ENCODE measurements at places on chromosomes 12 and 14.
A peak's percentile ranks its signal among the peaks of the same experiment; 100 is the strongest.

DNA sequence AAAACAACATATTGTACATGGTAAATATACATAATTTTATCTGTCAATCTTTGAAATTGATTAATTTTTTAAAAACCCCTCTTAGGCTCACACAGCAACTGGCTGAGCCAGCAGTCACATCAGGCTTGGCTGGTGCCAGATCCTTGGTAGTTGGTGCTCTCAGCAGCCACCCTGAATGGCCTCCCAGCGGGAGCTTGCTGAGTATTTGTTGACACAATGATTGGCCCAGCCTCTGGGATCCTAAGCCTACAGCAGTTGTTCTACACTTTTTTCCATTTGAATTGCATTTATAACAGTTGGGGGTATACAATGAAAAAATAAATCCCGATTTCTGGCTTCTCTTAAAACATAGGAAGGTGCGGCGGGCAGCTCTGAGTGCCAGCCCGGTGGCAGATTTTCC, 11.1 kb downstream of the PRKAB1 start:
- no peak for DNase-seq

- no peak for DNase-seq
These were observed 5.6 kb upstream of the ADCK1 start for GRCh38 chr14:77794357-77794756.

DNA sequence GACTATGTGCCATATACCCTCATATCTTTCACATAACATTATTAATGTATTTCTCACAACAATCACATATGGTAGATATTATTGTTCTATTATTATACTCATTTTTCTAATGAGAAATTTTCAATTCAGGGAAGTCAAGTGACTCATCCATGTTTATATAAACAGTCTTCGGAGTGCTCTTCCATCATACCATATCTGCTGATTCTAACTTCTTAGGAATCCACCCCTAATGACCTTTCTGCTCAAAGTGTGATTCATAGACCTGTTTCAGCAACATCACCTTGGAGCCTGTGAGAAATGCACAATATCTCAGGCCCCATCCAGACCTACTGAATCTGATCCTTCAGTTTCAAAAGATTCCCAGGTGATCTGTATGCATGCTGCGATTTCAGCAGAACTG, 39.8 kb upstream of the OVCH1 start:
- DNase-seq: no peak

DNA sequence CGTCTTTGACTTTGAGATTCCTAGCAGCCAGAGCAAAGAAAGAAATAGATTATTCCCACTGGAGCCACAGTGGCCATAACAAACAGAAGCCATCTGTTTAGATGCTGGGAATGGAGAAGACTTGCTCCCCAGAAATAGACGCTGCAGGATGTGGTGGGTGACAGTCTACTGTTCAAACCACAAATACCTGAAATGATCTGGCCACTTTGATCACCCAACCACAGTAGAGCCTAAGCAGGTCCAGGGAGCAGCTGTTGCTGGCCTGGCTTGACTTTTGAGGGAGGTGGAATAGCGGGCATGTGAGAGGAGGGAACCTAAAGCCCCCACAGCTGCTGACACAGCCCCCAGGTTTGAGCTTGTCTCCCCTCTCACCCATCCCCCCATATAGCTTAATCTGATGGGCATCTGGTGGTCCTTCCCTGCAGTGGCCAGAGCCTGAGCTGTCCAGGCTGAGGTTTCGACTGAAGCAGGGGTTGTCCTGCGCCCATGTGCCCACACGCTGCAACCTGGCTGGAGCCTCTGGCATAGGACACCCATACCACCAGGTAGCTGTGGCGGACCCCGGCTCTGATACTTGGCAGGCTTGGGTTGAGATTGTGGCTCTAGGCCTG, 38.7 kb downstream of the SH2B3 start:
- no peak for DNase-seq

DNA sequence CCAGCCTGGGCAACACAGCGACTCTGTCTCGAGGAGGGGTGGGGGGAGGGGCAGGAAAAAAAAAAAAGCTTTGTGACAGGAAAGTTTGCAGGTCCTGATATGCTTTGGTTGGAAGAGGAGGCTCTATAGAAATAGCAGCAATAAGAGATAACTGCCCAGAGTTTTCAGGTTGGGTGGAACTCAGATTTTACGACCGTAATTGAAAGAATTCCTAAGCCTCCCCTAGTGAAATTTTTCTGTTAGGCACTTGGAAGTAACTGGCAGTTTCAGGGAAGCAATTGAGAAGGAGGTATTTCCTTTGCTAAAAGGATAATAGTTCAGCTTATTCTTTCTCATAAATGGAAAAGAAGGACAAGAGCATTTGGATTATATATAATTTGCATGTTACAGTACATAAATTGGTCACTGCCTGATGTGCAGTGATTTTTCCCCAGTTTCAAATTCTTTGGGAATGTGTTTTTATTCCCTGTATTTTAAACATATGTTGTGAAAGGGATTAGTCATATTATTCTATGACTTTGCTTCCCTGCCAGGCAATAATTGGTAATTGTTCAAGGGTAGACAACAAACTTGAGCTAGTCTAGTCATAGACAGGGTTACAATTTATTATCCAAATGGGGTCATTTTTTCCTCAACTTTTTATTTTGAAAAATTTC, 452.8 kb downstream of the AEBP2 start:
- DNase-seq: no peak

- no peak for DNase-seq
These were observed 33.0 kb upstream of the TMEM179 start for GRCh38 chr14:104637546-104638003.

GRCh38 chr12:96311191-96311590, 89.0 kb downstream of the CDK17 start:
- no peak for DNase-seq

GRCh38 chr14:23168246-23168645, 15.2 kb downstream of the SLC7A8 start:
- DNase-seq: no peak

DNA sequence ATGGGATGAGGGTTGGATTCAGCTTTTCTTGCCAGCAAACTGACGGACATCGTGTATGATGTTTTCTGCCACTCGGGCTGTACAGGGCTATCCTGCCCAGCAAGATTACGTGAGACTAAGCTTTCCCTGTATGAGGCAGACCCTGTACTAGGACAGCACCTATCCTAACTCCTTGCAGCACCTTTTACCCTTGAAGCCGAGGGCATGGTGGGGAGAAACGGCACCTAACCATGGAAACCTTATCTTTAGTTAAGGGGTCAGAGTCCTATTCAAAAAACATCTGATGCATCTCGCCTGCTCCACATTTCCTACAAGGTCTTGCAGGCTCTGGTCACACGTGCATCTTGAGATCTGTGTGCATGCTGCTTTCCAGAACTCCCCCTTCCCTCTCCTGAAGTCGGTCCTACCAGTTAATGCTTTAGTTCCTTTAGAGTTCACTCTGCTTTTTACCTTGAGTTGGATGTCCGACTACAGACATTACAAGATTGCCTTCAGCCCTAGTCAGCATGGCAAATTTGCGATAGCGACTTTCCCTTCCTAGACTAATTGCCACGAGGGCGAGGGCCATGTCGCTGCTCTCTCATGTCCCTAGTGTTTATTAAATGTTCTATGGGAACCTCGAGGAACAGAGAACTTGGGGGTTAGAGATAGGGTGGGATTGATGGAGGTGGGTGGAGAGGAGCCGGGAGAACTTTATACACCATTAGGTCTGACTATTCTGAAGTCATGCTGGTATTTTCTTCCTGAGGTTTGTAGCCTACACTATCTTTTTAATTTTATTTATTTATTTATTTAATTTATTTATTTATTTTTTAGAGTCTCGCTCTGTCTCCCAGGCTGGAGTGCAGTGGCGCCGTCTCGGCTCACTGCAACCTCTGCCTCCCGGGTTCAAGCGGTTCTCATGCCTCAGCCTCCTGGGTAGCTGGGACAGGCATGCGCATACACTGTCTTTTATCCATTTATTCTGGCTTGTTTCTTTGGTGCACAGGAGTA, 6.6 kb downstream of the RAN start:
- no peak for DNase-seq

- no peak for DNase-seq
These were observed 17.6 kb downstream of the PTPRB start for GRCh38 chr12:70619471-70620152.

DNA sequence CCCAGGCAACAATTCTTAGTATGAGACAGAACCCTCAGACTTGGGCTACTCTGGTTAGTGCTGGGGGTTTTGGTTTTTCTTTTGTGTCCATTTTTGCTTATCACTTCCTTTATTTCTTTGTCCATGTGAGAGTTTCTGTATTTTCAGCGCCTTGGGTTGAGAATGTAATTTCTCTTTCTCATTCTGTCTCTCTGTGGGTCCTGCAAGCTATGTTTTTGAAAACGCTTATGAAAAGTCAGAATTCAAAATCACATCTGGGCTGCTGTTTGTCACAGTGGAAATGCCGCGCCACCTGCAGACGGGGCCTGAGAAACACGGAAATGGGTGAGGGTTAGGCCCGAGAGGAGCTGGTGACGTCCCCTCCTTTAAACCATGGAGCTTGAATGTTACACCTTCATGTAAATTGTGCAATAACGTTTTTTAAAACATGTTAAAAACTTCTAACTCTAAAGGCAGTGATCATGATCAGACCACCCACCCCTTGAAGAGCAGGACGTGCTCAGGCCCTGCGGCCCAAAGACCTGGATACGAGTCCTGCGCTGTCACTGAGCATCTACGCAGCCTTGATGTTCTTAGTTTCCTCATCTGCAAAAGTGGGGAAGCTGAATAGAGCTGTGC, 26.1 kb downstream of the JDP2 start:
- DNase-seq: no peak

- DNase-seq: no peak
These were observed 11.5 kb downstream of the XRCC3 start for GRCh38 chr14:103703433-103704385.

DNA sequence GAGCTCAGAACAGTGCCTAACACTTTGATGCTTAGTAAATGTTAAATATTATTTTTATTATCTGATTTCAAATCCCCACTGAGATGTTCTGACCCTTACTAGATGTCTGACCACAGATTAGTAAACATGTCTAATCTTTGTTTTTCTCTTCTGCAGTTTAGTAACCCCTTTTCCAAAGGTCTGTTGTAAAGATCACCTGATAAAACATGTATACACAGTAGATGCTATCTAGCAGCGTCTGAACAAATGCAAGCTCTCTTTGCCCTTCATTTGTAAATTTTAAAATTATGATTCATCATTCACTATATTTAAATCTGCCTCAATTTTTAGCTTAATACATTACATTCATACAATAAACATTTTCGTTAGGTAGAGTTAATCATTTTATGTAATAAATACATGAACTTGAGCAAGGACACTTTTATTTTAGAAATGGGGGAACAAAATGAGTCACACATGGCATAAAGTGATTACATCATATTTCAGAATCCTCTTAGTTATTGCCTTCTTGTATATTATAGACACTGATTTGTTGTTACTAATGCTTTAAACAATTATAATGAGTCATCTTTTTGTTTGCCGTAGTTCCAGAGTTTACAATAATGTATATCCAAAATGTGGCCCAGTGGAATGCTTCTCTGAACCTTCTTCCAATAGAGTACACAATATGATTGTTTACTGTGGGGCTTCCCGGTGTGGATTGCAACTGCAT, 1.7 kb upstream of the OR4K5 start:
- no peak for DNase-seq

DNA sequence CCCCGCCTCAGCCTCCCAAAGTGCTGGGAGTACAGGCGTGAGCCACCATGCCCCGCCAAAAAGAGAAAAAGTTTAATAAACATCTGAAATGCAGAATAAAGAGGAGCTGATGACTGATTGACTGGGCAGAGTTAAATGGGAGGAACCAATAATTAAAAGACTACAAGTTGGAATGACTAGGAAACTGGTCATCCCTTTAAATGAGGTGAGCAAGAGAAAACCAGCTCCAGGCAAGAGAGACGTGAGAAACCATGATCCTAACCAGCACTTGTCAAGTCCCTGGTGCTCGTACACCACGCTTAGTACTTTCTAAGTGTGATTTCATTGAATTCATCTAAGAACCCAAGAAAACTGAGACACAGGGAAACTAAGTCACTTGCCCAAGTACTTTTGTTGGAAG, 47.9 kb downstream of the MAP1LC3B2 start:
- no peak for DNase-seq

- DNase-seq: no peak
These were observed 12.3 kb downstream of the ZC2HC1C start for GRCh38 chr14:75081660-75082229.

DNA sequence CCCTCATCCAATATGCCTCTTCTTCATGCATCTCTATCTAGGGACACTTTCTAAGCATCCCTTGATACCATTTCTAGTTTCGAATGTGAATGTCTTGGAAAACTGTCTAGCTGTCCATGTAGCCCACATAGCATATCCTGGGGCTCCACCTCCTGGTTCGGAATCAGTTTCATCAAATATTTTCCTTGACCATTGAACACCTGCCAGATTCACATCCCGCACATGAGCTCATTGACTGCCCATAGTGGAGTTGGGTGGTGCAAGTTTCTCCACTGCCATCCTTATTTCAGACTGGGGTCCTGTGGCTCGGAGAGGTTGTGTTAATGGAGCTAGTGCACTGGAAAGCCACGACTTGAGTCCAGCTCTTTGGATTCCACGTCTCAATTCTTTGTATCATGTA, 58.6 kb upstream of the TMEM263 start:
- no peak for DNase-seq

GRCh38 chr12:2009623-2010022, 5.4 kb upstream of the DCP1B start:
- no peak for DNase-seq

- DNase-seq: no peak
These were observed 50.5 kb downstream of the TRAF3 start for GRCh38 chr14:102827716-102828115.

GRCh38 chr14:63432228-63432627, 110.9 kb downstream of the PPP2R5E start:
- DNase-seq: no peak

GRCh38 chr12:122204167-122205052, 901 bp downstream of the B3GNT4 start:
- peak; percentile 41 for DNase-seq

GRCh38 chr14:100532906-100533655, 54.1 kb downstream of the BEGAIN start:
- no peak for DNase-seq

GRCh38 chr12:89305373-89305772, 46.9 kb downstream of the DUSP6 start:
- no peak for DNase-seq

Measured in nephron progenitor cell (in vitro differentiated cells).